ENCODE measurements at places on chromosomes 5 and 9. TPM values are rescaled to one million over a fixed set of nuclear protein-coding genes. Genes with fewer than 3 reads are reported as not detected.

Gene IFNA10
- not detected for total RNA-seq

Gene EXOSC3
- total RNA-seq, result 57.2 TPM

Gene FBN2
- 204 TPM for total RNA-seq

Gene ADCY2
- 108 TPM for total RNA-seq

Gene SLC46A2
- total RNA-seq, result 0.14 TPM

Gene EMB
- 18.1 TPM for total RNA-seq

Gene KCNV2
- 3.3 TPM for total RNA-seq

Gene TSLP
- total RNA-seq, result 0.18 TPM

Gene ANKRD18A
- 0.22 TPM for total RNA-seq

Gene SEC61B
- 321 TPM for total RNA-seq

Gene GCNT4
- 0.07 TPM for total RNA-seq

Gene FOXD4L6
- 0.87 TPM for total RNA-seq

Gene CTSV
- 3.0 TPM for total RNA-seq

Gene PCDHA7
- 2.8 TPM for total RNA-seq

Gene PRDM12
- 0.77 TPM for total RNA-seq

Gene ZNF483
- 18.6 TPM for total RNA-seq

Gene CMYA5
- total RNA-seq, result 0.43 TPM

Gene PCDHGA8
- total RNA-seq, result 0.41 TPM

Gene SPATA31D4
- total RNA-seq, result not detected

Gene F12
- 3.0 TPM for total RNA-seq

Gene AK8
- 6.6 TPM for total RNA-seq

Gene GTF2H2C
- total RNA-seq, result 29.7 TPM

Gene ADAMTS6
- 4.9 TPM for total RNA-seq

Gene OMD
- total RNA-seq, result 0.19 TPM

Gene PLEKHG4B
- 0.73 TPM for total RNA-seq

Gene FYB1
- 16.7 TPM for total RNA-seq

Gene NMUR2
- 1.1 TPM for total RNA-seq
